ENCODE measurements at places on chromosomes 1 and 21.

DNA sequence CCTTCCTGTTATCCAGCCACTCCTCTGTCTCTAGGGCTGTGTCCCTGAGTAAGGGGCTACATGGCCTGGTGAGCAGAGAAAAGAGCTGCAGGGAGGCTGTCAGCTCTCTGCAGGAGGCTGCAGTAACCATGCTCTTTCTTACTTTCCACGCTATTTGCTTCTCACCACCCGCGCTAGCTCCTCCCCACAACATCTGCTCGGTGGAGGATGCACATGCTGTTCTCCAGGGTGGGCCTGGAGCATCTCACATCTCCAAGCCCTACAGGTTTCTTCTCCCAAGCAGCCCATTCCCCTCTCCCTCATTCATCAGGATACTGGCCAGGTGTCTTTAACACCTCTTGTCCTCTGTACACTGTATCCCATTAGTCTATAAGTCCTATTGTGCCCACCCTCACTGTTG, 103.8 kb downstream of the IER5 start:
- DNase-seq: no peak

DNA sequence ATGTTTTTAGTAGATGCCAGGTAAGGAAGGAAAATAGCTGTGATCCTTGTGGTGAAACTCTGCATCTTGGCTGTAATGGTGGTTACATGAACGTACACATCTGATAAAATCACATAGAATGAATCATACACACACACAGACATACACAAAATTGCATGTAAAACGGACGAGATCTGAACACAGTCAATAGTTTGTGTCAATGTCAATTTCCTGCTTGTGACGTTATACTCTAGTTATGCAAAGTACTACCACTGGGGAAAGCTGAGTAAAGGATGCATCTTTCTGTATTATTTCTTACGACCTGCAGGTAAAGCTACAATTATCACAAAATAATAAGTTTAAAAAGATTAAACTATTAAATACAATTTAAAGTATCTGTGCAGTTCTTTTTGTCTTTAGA, 493.7 kb upstream of the ZP4 start:
- no peak for DNase-seq

- DNase-seq: no peak
Measured at GRCh38 chr1:228758447-228758846, 23.2 kb downstream of the RHOU start.

GRCh38 chr21:40731206-40731605, 115.8 kb downstream of the DSCAM start:
- DNase-seq: no peak

DNA sequence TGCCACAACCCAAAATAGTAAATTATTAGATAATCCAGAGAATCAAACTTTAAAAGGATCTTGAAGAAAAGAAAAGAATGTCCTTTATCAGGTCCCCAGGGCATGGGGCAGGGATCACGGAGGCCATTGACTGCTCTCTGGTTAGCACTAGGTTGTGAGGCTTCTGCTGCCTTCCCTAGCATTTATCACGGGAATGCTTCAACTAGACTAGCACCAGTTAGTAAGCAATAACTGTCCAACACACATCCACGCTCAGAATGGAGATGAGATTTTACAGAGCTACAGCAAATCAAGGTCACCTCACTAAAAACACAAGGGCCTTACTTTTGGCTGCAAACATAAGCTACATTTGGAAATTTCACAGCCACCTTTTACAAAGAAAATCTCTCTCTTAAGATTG, 304.0 kb downstream of the NFIA start:
- DNase-seq: no peak

DNA sequence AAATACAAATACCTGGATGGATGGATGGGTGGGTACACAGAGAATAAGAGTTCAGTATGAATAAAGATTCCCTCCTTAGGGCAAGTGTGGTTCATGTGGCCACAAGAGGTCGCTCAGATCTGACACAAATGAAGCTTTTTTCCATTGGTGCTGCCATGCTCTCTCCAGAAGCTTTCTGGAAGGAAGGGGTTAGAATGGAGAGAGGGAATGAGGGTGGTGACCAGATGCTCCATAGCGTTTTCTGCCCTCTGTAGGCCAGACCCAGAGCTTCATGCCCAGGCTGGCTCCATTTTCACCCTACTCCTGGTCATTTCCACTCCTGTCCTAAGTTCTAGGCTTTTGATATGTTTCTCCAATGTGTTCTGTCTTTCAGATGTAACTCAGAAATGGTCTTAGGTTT, 3.3 kb upstream of the FCRL6 start:
- peak; percentile 51 for DNase-seq

DNA sequence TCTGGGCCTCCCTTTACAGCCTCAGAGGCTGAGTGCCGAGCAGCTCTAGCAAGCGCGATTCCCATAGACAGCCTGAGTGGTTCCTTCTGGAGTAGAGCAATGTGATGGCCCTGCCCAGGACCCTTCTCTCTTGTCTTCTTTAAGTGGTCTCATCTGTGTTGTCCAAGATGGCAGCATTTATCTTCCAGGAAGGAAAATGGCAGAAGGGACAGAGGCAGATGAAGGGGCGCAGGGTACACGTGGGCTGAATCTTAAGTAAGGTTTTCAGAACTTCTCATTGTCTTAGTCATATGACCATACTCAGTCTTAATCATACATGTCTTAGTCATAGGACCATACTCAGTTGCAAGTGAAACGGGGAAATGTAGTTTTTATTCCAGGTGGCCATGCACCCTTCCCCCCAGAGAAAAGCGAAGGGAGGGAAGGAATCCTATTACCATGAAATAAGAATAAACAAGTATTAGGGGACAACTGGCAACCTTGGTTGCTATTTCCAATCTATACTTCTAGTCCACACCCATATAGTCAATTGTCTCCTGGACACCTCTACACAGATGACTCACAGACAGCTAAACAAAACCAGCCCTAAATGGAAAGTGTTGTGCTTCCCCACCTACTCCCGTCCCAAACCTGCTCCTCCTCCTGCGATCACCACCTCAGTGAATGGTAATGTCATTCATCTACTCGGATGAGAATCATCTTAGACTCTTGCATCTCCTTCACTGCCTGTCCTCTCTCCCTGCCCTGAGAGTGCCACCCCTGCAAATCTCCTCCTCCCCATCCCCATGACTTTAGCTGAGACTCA, 13.3 kb downstream of the OVAAL start:
- DNase-seq: no peak

DNA sequence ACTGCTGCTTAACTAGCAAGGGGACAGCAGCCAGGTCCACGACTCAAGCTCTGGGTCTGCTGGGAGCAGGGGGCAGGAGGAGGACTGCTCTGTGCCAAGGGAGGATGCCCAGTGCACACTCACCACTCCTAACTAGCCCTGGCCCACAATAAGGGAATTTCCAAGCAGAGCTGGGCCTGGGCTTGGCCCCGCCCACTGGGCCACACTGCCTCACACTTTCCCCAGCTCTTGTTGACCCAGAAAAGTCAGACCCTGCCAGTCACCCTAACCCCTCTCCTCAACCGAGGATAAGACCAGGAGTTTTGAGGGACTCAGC, 18.7 kb downstream of the SLC9A1 start:
- DNase-seq: no peak
